ENCODE measurements at places on chromosomes 6 and 20. TPM values are rescaled to one million over a fixed set of nuclear protein-coding genes. Genes with fewer than 3 reads are reported as not detected.

KCNG1 gene
- 2.1 TPM for total RNA-seq

- peak; percentile 71 for DNase-seq
Measured at GRCh38 chr20:63740070-63740626, 572 bp downstream of the SLC2A4RG start.

SPAG4 gene
- total RNA-seq = 41.5 TPM

- DNase-seq = peak; percentile 42
Measured at GRCh38 chr6:144215402-144215931, 65.2 kb downstream of the STX11 start.

GRCh38 chr6:24985323-24985722, 49.6 kb upstream of the RIPOR2 start:
- no peak for DNase-seq

ERVFRD-1 gene
- total RNA-seq = 0.06 TPM

- no peak for DNase-seq
Measured at GRCh38 chr6:169365567-169366257, 112.1 kb upstream of the THBS2 start.

DEFB110 gene
- total RNA-seq = not detected

- DNase-seq = no peak
Measured at GRCh38 chr6:108872575-108872974, 24.4 kb downstream of the ARMC2 start.

TCP1 gene
- 84.1 TPM for total RNA-seq

- no peak for DNase-seq
Measured at GRCh38 chr6:109076377-109076776, 18.3 kb downstream of the SESN1 start.

DNA sequence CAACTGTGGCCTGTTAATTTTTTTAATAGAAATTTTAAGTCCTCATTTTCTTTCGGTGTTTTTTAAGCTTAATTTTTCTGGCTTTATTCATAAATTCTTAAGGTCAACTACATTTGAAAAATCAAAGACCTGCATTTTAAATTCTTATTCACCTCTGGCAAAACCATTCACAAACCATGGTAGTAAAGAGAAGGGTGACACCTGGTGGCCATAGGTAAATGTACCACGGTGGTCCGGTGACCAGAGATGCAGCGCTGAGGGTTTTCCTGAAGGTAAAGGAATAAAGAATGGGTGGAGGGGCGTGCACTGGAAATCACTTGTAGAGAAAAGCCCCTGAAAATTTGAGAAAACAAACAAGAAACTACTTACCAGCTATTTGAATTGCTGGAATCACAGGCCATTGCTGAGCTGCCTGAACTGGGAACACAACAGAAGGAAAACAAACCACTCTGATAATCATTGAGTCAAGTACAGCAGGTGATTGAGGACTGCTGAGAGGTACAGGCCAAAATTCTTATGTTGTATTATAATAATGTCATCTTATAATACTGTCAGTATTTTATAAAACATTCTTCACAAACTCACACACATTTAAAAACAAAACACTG, 10.1 kb downstream of the HFE start:
- DNase-seq = no peak

Measured in pancreas (tissue), 10 donors.